ENCODE measurements at places on chromosomes 5 and 9. TPM values are rescaled to one million over a fixed set of nuclear protein-coding genes. Genes with fewer than 3 reads are reported as not detected.

GRCh38 chr5:59037453-59037852 is 454.6 kb downstream of the RAB3C start:
- no peak for DNase-seq

DNA sequence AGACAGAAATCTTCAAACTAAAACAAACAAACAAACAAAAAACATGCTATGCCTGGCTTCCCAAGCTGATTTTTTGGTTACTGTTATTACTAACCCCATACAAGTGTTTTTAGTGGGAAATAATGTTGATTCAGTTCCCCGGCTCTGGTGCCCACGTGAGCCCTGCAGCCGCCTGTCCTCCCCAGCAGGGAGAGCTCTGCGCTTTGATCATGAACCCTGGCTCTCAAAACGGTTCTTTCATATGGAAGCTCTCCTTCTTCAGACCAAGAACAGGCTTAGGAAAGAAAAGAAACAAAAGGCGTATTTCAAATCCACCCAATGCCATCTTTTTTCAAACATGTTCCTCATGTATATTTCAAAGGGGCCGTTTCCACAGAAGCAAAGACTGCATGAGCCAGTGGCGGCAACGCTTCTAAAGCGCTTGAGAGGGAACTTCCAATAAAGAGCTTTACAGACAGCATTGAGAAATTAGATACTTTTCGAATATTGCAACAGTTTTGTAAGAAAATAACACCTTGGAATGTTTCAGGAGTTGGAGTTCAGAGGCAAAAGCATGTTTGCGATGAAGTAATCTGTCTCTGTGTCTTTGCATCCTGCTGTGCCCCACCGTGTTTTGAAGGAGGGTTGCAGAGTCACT is 74.8 kb downstream of the ICE1 start:
- peak; percentile 50 for DNase-seq

DNA sequence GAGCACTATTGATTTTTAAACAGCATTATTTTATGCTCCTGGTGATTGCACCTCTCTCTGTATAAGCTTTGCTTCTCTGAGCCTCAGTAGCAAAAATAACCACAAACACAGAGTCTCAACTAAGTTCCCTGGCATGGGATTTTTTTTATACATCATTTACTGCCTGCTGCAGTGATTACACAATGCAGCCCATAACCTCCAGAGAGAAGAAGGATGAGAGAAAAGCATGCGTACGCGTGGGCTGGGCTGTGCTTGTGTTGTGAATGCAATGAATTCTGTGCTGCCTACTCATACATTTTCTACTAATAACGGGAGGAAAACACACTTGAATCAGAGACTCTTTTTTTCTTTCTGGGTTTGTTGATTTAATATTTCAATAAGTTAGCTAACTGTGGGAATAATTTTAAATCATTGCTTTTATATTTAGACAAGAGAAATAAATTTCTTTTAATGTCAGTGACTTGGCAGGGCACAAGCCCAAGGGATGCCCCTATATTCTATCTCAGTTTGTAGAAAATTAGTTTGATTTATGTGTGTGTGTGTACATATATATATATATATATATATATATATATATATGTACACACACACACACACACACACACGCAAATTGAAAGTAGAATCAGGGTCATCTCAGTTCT is 351.5 kb downstream of the MED10 start:
- no peak for DNase-seq

DNA sequence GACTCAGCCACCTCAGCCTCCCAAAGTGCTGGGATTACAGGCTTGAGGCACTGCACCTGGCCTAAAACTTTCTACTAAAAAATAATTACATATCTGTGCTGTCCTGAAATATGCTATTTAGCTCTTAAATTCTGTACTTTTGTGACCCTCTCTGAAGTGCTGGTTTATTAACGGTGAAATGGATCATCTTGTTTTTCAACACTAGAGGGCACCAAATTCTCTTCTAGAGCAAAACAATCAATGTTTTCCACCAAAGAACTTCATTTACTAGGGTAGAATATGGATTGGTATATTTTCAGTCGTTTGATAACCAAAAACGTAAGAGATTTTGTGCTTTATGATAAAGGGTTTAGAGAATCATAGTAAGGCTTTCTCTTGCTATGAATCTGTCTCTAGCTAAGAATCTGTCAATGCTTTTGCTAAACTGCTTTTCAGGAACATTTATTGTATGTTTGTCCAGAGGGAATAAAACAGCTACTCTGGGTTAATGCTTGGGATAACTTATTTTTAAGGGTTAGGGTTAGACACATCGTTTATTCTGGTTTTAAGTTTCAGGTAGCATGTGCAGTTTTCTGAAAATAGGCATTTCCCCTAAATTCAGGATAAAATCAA is 63.6 kb downstream of the RNF180 start:
- DNase-seq, result no peak

DNA sequence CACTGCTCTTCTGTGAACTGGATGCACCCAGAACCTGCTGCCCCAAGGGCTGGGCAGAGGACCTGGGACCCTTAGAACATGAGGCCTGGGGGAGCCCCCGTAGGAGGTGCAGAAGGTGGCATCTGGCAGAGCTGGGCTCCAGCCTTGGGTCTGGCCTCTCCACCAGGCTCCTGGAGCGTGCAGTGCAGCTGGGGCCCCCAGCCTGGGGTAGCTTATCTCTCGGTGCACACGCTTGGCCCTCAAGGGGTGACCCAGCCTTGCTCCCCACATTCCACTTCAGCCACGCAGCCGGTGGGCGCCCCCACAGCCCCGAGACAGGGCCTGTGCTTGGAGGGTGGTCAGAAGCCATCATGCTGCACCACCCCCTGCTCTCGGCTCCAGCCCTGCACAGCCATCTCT is 5.6 kb upstream of the NR5A1 start:
- no peak for DNase-seq

DNA sequence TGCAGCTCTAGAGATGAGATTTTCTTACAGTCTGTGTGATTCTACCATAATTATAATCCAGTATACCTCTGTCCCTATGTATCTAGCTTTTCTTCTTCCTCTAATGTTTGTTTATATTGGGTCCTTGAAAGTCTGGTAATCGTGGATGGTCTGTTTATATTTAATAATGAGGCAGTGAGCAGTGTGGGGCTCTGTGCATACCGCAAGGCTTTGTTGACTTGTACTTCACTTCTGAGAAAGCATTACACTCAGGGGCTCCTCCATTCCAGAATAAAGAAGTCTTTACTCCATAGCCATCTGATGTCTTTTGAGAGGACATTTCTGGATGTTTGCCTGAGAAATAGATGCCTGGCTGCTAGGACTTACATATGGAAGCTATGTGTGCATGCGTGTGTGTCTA is 4.5 kb upstream of the MPDZ start:
- no peak for DNase-seq

DNA sequence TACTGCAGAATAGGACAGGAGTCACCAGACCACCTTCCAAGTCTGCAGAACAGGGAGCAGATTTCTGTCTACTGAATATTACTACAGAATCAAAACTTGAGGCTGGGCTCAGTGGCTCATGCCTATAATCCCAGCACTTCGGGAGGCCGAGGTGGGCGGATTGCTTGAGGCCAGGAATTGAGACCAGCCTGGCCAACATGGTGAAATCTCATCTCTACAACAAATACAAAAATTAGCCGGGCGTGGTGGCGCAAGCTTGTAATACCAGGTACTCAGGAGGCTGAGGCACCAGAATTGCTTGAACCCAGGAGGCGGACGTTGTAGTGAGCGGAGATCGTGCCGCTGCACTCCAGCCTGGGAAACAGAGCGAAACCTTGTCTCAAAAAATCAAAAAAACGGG is 710.8 kb upstream of the WWC1 start:
- no peak for DNase-seq

ABO gene
- not detected for total RNA-seq
